ENCODE measurements at places on chromosomes 13 and 19. TPM values are rescaled to one million over a fixed set of nuclear protein-coding genes. Genes with fewer than 3 reads are reported as not detected.

DNA sequence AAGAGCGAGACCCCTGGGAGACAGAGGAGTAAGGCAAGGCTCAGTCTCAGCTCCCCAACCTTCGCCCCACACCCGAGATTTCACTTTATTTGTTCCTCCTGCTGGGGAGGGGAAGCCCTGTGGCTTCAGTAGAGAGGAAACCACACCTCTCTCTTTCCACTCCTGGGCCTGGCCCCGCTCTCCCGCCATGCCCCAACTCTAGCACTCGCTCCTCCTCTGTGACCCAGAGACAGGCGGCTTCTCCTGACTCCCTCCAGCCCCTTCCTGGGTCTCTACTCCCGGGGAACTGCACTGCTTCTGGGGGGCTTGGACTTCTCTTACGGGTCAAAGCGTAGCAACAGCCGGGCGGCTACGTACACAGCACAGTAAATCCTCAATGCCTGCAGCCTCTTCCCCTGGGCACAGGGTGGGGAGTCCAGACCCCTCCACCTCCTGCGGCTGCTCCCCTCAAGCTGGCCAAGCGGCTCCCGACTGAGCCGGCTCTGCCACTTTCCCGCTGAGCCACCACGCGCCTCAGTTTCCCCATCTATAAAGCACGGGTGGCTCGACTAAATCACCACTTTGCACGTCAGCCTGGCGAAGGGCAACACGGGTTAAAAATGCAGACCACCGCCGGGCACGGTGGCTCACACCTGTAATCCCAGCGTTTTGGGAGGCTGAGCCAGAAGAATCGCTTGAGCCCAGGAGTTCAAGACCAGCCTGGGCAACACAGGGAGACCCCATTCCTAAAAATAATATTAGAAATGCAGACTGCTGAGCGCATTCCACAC, 1.4 kb downstream of the RNF126 start:
- peak overlapping the region; percentile 61 for H3K27ac ChIP-seq
- H3K4me3 ChIP-seq, result peak overlapping the region; percentile 99
- H3K27me3 ChIP-seq, result no peaks in the 10 kb centered on the region
- H3K36me3 ChIP-seq, result 0 out of 2 replicates have a peak, but pooled peaks cover 4% of the 10 kb centered on the region
- DNase-seq, result no peak

GRCh38 chr13:109610517-109610916, 175.9 kb downstream of the IRS2 start:
- H3K36me3 ChIP-seq, result no peaks in the 10 kb centered on the region
- H3K4me1 ChIP-seq, result peaks cover 14% of the 10 kb centered on the region
- no peaks in the 10 kb centered on the region for H3K27me3 ChIP-seq
- DNase-seq, result peak; percentile 18

The KLK14 gene
- total RNA-seq, result 0.35 TPM

DNA sequence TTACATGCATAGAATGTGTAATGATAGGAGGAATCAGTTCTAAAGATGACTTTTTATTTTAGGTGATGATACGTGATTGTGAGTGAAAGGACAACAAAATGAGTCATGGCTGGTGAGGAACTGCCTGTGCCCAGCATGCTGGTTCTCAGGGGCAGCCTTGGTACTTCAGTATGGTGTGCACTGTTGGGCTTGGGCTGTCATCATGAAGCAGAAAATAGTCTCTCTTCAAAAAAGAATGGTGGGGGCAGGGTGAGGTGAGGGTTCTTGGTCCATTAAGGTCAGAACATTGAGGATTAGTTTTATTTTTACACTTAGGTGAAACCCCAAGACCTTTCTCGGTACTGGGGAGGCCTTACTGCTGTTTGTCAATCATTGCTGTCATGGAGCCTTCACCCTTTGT, 309.5 kb downstream of the MTUS2 start:
- no peak overlapping the region for H3K27ac ChIP-seq
- no peaks in the 10 kb centered on the region for H3K4me1 ChIP-seq
- DNase-seq, result no peak

The CCDC169 gene
- 6.9 TPM for total RNA-seq
